ENCODE measurements at places on chromosomes 3 and 15.

DNA sequence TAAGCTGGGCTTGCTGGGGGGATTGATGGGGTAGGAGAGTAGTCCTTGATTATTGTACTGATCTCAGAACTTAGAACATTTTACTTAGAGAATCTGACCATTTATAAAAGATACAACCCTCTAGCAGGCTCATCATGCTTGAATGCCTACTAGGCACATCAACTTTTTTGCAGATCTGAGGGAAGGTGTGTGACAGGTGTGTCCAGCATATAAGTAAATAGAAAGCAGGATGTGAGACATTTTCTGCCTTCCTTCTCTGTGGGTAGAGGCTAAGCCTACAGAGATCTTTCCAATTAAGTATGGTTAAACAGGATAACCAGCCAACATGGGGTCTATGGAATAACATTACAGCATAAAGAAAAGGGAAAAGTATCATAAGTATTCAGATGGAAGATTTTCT lies 159.1 kb downstream of the AKAP13 start:
- DNase-seq, result no peak

DNA sequence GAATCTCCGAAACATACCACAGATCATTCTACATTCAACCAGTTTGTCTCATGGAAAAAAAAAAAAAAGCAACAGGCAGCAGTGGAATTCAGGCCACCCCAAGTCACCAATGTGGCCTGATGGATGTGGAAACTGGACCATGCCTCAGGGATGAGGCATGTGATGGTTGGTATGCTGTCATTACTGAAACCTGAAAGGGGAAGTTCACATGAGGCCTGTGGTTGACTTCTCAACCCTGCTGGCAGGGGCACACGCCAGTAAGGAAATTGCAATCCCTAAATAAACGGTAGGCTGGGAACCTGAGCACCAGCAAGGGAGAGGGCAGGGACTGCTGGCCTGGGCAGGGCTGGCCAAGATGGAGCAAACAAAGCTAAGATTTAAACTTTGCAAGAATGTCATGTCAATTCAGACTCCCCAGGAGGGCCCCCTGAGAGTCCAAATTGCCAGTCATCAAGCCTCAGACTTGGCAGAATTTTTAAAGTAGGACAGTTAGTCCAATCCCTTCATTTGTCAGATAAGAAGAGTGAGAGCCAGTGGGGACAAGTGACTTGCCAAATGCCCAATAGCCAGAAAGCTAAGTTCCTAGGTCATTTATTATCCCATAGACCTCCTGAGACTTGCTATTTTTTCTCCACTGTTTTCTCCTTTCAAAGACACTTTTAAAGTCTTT lies 310.4 kb downstream of the ERC2 start:
- peak; percentile 65 for DNase-seq

DNA sequence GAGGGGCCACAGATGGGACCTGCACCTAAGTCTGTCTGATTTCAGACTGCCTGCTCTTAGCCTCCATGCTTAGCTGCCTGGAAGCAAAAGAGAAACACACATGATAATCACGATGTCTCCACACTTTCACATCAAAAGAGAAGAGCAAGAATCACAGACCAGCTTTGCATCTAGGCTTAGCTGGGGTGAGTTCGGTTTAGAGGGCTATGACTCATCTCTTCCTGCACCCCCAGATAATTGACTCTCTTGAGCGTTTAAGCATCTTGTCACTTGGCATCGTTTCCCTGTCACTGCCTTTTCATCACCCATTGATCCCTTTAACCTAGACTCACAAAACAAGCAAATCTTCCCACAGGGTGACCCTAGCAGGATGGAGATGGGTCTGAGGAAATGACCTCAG lies 124.0 kb downstream of the NTRK3 start:
- no peak for DNase-seq

GRCh38 chr15:50556642-50557371 lies 10.3 kb upstream of the USP50 start:
- no peak for DNase-seq

DNA sequence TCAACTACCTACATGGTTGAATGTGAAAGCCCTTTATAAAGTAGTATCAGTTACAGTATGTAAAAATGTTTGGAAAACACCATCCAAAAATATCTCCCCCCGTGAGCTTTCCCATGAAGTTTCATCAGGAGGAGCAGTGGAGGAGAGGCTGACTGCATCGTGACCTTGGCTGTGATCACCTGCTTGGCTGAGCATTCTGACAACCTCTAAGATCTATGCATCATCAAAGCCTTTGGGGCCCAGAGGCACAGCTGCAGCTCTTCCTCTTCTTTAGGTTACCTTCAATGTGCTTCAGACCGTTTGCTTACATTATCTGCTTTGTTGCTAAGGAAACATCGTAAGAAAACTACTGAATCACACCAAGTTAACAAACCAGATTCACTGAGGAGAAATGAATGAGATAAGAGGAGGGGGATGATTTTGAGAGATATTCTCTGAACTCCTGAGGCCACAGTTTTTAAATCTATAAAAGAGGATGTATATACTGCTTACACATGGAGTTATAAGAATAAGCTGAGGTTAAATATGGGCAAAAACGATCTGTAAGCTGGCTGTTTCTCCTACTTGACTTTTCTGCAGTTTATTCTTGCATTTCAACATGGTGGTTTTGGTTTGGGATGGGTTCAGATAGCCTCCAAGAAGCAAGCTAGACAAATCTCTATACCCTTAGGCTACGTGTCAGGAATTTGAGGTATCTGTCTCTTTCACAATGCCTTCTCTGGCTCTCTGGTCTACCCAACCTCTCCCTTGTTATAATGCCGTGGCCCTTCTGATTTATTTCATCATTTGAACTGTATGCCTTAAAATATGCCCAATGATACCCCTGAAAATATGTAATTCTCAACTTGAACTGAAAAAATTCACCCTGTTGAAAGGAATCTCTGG lies 4.0 kb downstream of the GCSAM start:
- DNase-seq, result no peak

DNA sequence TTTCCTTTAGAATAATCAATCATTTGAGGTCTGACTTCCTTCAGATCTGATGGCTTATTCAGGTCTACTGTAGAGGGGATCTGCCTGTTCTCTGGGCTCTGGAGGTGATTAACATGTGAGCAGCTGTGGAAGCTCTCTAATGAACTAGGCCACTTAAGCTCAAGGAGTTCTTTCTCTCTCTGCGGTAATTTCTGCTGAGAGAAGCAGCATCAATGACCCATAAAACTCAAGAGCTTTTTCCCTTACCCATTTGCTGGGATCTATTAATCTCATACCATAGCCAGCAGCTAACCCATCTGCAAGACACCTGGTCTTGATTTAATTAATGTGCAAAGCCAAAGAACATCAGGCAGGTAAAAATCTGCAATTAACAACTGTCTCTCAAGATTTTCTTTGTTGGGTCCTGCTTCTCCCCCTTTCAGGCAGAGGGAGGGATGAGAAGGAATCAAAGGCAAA lies 73.2 kb upstream of the DLG1 start:
- no peak for DNase-seq

DNA sequence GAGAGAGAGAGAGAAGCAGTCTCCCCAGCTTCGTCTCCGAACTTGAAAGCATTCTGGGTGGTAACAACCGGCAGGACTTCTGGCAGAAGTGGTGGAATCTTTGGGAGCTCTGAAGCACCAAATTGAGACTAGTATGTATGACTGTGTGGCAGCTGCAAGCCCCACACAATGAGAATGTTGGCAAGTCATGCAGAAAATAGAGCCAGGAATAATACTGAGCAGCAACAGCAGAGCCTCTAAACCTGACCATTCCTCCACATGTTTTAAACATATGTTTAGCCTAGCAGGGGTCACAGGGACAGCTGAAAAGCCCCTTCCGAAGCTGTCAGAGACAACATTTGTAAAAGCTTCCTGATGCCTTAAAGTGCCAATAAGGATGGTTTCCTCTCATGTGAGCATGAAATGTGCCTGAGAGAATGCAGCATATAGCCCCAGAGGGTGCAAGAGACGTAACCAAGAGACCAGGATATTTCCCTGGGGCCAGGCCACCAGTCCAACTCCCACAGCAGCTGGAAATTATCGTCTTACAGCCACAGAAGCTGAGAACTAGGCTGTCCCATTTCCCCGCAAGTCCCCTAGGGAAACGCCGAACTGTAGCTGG lies 178.6 kb upstream of the CCDC54 start:
- DNase-seq, result peak; percentile 74

- DNase-seq, result no peak
Observed at GRCh38 chr3:185328324-185329004, 34.5 kb upstream of the MAP3K13 start.

- no peak for DNase-seq
Observed at GRCh38 chr3:81440661-81441060, 320.8 kb downstream of the GBE1 start.

DNA sequence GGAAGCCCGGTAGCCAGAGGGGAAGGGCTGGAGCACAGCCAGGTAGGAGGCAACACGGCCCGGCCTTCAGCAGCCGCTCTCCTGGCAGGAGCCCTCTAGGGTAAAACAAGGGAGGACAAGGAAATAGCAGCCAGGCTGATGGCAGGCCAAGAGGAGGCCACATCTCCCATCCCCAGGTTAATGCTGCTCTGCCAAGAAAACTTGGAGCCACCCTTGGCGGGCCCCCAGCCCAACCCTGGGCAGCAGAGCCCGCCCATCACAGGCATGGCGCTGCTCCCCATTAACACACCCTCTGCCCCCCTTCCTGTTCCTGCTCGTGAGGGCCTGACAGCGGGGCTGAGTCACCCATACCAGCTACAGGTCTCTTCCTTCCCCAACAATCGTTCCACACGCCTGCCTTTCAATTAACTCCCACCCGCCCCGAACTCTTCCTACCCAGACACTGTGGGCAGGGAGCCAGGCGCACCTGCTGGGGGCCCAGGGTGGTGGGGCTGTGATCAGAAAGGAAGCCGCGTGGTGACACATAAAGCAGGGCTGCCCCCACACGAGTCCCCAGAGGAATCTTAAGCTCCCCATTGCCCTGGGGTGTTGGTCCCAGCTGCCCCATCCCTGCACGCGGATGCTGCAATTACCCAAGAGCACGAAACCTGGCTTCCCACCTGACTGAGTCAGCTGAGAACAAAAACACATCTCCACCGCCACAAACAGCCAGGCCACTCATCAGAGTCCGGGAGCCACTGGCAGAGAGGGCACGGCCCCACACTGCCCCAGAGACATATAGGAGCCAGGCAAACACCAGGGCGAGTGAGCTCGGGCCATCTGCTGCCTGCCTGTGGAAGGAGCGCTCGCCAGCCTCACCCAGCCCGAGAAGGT lies at the start of gene C15orf62:
Gene C15orf62, plus strand, starts transcription at position 707 of the 873 bp plus-strand sequence. CDS start 516 bp downstream, outside the sequence.
- DNase-seq, result no peak

DNA sequence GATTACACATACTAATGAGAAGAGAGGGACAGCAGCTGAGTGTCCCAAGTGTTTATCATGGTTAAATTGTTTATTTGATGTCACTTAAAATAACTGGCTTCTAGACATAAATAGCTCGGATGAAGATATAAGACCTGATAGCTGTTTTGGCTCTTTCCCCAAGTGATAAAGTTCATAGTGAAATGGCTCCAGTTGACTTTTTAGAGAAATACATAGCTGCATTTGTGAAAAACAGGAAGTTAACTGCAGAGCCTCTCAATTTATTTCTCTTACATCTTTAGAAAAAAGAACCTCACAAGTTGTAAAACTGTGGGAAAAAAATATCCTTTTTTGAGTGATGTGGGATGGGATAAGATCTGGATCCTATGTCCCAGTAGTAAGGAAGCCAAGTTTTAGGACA lies 332.9 kb upstream of the RASGRP1 start:
- no peak for DNase-seq

DNA sequence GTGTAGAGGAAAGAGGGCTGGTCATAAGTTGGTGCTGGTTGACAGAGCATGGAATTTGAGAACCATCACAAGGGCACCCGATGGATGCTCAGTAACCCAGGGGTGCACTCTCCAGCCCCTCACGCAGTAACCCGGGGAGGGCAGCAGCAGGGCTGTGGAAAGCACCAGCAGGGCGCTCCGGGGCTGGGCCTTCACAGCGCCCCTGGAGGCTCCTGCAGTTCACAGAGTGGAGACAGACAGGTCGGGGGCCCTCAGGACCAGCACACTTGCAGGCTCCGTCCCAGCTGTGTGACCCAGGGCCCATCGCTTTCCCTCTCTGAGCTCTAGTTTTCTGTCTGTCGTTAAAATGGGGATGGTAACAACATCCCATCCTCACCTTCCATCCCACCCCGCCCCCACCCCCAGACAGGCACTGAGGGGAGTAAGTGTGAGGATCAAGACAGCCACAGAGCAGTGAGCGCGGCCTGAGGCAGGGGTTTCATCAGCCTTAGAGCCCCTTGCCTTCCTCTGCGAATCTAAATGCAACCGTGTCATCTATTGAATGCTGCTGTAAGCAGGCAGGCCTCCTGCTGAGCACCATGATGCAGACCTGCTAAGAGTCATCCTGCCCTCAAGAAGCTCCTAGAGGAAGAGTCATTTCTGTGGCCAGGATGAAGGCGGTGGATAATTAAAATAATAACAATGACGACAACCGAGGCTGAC lies 90.2 kb upstream of the LINGO1 start:
- DNase-seq, result no peak

DNA sequence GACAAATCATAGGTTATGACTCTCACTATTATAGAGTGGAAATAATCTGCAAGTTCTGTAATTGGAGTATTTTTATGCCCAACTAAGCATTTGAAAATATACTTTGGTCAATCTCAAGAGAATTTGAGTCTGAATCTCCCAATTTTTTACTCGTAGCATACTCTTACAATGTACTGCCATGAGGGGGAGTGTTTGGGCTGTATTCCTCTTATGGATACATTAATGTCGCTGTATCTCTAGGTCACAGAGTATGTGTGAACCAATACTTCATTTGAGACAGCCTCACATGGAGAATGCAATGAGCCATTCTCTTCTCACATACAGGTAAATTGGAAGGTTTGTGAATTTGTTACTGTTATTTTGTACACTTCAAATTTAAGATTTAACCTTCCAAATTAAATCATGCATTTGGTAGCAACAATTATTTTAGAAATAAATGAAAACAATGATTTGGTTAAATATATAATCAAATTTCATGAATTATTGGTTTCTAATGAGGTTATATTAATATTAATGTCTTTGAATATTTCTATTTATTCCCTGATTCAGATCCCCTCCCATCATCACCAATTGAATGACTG lies 5.5 kb upstream of the CD200 start:
- DNase-seq, result no peak

DNA sequence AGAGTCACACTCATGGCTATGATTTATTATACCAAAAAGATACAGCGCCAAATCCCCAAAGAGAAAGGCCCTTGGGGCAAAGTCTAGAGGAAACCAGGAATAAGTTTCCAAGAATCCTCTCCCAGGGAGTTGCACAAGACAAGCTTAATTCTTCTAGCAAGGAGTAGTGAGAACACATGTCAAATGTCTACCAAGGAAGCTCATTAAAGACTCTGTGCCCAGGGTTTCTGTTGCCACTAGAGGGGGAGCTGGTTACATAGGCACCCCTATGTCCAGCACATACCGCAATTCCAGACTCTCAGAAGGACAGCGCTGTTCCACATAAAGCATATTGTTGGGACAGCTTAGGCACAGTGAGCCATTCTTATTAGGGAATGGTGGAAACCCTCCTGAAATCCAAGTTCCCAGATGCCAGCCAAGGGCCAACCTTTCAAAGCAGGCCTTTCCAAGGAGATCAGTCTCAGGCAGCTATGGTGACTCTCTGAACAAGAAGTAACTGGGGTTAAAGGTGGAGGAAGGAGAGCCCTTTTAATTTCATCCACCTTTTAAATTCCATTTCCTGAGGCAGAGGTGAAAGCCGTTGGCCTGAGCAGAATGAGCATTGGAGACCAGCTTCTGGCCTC lies 194.2 kb downstream of the UACA start:
- no peak for DNase-seq
